ENCODE measurements at places on chromosomes 2 and 18.

DNA sequence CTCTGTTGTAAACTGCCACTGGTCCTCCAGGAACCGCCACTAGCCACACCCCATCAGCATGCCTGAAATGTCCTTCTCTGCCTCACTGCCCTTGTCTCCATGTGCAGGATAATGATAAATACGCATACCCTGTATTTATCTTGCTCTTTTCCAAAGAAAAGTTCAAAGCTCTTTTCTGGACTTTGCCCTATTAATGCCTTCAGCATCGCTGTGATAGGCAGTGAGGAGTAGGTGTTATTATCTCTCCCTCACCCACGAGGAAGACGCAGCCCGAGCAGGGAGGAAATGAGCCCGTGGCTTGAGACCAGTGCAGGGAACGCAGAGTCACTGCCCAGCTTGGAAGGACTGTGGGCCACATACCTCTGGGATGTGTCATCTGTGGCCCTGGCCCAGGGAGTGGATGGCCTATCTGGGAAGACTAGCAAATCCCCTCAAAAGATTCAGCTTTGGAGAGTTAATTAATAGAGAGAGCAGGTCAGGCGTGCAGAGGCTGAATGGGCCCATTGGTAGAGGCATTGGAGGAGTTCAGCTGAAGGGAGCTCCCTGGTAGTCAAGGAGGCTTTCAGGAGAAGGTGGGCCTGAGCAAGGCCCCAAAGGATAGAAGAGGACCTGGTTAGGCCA is 39.5 kb upstream of the MCFD2 start:
- no peak for DNase-seq

- no peak for DNase-seq
Observed at GRCh38 chr2:25903216-25903776, 25.0 kb upstream of the ASXL2 start.

DNA sequence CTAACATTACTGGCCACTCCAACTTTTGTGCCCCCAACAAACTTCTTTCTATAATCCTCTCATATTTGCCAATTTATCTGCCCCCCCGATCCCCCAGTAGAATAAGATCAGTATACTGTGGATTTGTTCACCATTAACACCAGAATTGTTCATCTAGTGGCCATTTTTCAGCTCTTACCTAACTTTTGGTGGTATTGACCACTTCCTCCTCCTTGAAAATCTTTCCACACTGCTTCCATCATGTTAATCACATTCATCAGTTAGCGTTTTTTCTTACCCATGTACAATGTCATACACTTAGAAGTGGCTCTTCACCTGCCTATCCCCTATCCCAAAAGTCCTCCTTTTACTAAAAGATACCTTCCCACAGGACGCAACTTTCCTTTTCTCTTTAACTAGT is 6.1 kb downstream of the IMPACT start:
- no peak for DNase-seq

DNA sequence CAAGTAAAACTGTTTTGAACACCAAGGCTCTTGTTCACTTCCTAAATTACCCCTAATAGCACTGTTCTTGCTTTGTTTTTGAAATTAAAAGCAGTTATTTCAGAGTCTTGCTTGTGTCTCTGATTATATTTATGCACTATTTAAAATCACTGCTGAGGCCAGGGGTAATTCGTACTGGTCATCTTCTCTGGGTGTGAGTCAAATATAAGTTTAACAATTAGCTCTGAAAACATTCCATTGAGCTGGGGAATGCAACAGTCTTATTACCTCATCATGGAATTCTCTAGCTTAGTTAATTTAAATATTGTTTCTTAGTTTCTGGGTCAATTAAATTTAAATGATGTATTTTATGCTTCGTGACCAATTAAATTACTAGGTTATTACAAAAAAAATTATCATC is 135.0 kb downstream of the MEIS1 start:
- no peak for DNase-seq

DNA sequence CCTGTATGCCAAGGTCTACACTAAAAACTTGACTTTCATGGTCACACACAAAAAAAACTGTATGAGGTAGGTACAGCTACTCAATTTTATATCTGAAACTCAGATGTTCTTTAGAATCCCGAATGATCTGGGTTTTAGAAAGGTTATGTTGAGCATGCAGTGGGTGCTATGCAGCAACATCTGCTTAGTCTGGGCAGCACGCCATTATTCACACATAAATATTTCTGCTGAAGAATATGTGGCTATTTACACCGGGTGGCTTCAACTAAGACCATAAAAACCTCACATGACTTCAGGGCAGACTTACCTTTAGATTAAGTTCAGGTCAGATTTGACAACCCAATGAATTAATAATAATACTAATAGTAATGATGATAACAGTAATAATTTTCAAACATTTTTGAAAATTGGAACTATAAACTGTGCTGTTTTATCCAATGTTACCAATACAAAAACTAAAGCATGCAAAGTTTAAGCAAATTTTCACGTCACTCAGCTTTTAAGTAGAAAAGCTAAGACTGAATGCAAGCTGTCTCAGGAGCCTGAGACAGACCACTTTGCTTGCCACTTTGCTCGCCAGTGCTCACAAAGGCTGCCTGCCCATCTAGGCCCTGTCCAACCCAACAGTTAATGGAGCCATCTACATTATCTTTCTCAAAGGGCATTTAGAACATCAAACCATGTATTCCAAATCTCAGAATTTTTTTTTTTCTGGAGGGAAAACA is 292.0 kb downstream of the CNTNAP5 start:
- DNase-seq = no peak

GRCh38 chr2:231554748-231555545 is 24.7 kb upstream of the NMUR1 start:
- no peak for DNase-seq

- DNase-seq = no peak
Observed at GRCh38 chr18:22169889-22170420, 566 bp downstream of the GATA6 start.
